ENCODE measurements at places on chromosomes 16 and 17.

DNA sequence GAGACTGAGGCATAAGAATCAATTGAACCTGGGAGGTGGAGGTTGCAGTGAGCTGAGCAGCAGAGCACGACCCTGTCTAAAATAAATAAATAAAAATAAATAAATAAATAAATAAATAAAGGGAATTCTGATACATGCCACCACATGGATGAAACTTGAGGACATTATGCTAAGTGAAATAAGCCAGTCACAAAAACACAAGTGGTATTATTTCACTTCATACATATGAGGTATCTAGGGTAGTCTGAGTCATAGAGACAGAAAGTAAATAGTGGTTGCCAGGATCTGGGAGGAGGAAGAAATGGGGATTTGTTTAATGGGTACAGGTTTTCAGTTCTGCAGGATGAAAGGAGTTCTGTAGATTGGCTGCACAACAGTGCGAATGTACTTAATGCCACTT, 16.3 kb downstream of the PIPOX start:
- DNase-seq, result peak; percentile 50

- DNase-seq, result no peak
Observed at GRCh38 chr16:48394355-48394703, 9.1 kb upstream of the SIAH1 start.

- peak; percentile 85 for DNase-seq
Observed at GRCh38 chr16:55367866-55368603, 44.0 kb downstream of the IRX6 start.

- DNase-seq, result no peak
Observed at GRCh38 chr17:21815352-21816063, 123.2 kb downstream of the KCNJ18 start.

- no peak for DNase-seq
Observed at GRCh38 chr17:4378626-4379025, 12.2 kb upstream of the UBE2G1 start.

DNA sequence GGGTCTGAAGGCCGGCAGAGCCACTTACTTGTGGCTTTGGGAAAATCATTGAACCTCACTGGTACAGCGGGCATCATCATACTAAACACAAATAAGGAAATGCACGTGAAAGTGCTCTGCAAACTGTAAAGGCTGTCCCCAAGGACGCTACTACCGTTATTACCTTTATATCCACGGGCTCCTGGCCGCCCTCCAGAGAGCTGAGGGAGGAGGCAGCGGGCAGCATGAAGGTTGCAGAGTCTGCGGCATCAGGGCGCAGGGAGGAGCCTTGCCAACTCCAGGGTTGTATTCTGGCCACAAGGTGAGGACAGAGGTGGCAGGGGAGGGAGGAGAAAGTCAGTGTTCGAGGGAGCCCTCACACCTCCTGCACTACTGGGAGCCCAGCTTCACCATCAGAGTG, 68.3 kb upstream of the GCSH start:
- no peak for DNase-seq

GRCh38 chr16:15993541-15993940, 44.1 kb downstream of the ABCC1 start:
- DNase-seq, result peak; percentile 48

All from fibroblast of skin of back (primary cell).